ENCODE measurements at places on chromosomes 1 and 21. TPM values are rescaled to one million over a fixed set of nuclear protein-coding genes. Genes with fewer than 3 reads are reported as not detected.
A peak's percentile ranks its signal among the peaks of the same experiment; 100 is the strongest.

GRCh38 chr1:121587777-121588176, 403.0 kb downstream of the SRGAP2C start:
- no peak for DNase-seq

DNA sequence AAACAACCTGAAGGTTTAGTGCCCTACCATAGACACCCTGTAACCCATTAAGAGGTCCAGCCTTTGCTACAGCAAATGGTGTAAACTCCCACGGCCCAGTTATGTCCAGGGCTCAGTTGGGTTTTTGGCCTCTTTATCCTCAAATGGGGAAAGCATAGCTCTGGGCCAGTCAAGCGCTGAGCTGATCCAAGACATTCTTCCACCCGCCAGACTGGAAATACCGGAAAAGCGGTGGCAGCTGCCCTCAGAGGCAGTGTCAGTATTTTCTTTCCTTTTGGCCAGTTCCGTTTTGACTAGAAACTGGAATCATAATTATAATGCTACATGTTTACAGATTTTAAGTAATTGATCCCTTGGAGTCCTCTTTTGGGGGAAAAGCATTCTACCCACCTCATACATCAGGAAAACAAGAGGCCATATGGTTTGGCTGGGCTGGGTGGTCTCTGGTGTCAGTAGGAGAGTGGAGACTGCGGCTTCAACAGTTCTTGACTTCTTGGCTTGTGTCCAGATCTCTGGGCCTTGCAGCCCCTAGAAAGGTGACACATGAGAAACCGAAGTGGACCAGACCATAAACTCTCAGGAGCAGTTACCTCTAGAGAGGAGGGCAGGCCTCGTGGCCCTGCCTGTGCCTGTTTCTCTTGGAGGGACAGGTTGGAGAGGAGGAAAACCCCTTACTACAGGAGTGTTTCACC, 30.2 kb upstream of the CLDN14 start:
- no peak for DNase-seq

GRCh38 chr1:185821612-185822385, 87.6 kb downstream of the HMCN1 start:
- DNase-seq = no peak

Gene TRMT1L
- total RNA-seq = 25.6 TPM

DNA sequence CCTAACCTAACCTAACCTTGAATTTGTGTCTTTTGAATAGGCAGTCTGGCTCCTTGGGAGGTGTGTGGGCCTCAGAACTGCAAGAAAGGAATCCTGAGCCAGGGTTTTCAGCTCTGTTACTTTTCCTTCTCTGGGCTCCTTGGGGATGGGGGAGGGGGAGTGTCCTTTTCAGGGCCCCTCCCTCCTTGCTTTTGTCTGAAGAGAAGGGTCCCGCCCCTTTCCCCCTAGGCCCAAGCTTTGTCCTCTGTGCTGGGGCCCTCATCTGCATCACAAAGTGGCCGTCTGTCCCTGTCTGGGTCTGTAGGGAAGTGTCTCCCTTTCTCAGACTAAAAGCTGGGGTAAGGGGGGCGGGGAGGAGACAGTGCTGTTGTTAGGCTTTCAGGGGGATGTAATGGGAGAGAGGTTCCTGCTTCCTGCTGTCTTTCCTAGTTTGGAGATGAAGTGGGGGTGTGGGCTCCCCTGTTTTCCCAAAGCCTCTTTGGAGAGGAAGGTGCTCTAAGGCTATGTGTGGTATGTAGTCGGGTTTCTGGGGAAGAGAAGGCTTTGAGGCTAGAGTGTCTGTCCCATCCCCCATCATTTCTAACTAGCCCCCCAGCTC, 3.1 kb downstream of the AGO1 start:
- no peak for DNase-seq

Gene TRNP1
- total RNA-seq = 31.7 TPM

Gene NBPF6
- total RNA-seq = not detected

Gene MYBPH
- total RNA-seq = not detected

Gene SPRR2G
- not detected for total RNA-seq

GRCh38 chr1:119379117-119379516, 10.5 kb downstream of the HAO2 start:
- DNase-seq = no peak

GRCh38 chr1:233107130-233107660, 156.8 kb downstream of the NTPCR start:
- DNase-seq = no peak

- no peak for DNase-seq
Observed at GRCh38 chr1:221162939-221163338, 283.7 kb downstream of the HLX start.

DNA sequence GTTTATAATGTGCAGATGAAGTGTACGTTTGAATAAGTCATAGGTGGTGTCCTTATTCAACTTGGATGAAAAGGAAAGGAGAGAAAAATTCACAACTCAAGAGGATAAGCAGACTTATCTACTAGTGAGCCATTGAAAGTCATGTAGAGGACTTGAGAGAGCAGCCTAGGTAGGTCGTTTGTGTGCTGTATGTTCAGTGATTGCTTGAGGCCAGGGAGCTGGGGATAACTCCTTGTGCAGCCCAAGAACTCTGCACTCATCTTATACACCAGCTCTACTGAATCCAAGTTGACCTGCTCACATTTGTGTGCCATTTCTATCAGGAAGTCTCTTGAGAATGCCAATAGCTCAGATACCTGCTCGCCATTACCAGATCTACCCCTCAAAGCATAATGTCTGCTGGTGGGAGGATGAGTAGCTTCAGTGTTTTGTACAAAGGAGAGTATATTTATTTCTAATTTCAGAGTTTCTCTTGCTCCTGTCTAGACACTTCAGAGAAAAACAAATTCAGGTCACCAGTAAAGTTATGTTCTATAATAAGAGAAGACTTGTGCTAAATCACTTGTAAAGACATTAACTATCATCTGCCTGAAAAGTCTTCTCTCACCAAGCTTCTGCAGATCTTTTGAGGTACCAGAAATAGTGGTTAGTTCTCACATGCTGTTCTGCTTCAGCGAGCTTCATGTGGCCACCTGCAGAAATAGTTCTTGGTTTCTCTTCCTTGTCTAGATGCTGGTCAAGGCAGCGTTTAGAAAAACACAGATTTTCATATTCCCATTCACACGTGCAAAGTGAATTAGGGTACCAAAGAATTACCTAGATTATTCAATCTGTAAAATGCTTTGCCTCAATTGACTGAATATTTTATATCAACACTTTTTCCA, 10.8 kb downstream of the S1PR1 start:
- no peak for DNase-seq

DNA sequence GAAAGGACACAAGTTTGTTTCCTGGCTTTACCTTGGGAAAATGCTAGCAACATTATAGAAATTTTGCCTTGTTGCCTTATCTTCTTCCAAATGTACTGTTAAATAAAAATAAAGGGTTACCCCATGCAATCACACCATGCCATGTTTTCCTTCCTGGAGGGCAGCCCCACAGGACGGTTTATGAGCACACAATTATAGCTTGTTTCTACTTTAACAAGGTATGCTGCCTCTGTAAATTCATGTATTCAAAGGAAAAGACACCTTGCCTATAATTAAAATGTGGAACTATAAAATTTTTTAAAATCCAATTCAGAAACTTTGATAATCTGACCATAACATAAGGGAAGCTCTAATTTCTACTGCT, 63.4 kb downstream of the CAPN2 start:
- no peak for DNase-seq

- DNase-seq = no peak
Observed at GRCh38 chr1:42926879-42927242, 31.8 kb downstream of the SLC2A1 start.

DNA sequence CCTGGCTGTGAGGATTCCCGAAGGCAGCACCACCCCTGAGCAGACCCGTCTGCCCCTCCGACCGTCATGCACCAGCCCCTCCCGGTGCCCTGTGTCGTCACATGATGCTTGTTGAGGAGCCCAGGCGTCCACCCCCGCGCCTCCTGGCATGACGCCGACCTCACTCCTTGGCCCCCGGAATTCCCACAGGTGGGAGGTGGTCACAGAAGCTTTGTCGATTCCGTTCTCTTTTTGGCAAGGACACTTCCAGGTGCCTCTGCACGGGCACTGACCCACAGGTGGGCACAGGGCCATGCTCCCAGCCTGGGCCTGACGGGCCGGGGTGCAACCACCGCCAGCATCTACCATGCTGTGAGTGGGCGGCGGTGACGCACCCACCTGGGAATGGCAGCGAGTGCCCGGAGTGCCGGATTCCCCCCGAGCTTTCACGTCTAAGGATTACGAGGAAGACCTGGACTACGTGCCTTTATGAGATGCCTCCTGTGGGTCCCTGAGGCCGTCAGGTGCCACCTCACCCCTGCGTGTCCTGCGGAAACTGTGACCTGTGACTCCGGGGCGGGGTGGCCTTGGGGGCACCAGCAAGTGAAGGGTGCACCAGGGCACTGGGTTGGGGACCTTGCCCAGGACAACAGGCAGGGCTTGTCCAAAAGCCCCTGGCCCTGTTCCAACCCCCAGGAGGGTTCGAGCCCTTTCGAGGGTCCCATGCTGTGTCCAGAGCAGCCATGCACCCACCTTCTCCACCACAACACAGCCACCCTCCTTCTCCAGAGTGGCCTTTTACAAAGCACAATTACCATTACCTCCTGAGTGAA, 31.4 kb upstream of the COL6A1 start:
- peak; percentile 50 for DNase-seq
